Stimulated activated CD8-positive, alpha-beta memory T cell treated with anti-CD3 and anti-CD28 coated beads, Interleukin-15, amount 100 ng/mL, for 1 hour (primary cell): ENCODE measurements at places on chromosomes 2 and 18.

DNA sequence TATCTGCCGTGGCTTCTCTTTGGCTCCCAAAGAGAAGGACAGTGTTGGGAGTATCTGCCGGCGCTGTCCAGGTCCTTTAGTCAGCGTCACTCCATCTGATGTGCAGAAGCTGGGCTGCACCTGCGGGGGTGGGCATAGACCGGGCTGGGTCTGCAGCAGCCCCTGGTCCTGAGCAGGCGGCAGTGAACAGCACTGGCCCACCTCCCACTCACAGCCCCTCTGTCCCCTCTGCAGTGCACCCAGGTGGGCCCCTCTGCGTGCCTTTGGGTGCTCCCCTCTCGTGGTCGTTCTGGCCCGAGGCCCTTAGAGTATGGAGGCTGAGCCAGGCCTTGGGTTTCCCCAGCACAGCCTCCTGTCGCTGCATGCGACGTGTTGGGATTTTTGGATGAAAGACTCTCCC is 95.7 kb downstream of the USP40 start:
- no peak for DNase-seq

- no peak for DNase-seq
Observed at GRCh38 chr2:79005216-79005615, 20.3 kb upstream of the REG3G start.

GRCh38 chr2:242030858-242031257 is 161.3 kb downstream of the RTP5 start:
- no peak for DNase-seq

DNA sequence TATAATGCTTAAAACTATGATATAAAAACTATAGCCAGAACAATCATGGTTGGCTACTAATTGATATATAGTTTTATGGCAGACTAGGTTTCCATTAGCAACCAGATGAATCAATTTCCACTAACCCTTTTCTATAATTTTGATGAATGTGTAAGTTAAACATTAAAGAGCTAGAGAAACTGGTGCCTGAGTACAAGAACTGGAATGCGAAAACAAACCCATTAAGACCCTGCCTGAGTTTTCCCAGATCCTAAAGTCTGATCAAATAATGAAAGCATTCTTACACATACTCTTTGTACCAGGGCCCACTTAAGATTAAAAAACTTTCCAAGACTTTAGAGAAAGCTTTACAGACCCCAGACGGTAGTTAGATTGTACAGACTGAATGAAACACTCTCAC is 21.3 kb downstream of the MRPL19 start:
- DNase-seq = no peak

DNA sequence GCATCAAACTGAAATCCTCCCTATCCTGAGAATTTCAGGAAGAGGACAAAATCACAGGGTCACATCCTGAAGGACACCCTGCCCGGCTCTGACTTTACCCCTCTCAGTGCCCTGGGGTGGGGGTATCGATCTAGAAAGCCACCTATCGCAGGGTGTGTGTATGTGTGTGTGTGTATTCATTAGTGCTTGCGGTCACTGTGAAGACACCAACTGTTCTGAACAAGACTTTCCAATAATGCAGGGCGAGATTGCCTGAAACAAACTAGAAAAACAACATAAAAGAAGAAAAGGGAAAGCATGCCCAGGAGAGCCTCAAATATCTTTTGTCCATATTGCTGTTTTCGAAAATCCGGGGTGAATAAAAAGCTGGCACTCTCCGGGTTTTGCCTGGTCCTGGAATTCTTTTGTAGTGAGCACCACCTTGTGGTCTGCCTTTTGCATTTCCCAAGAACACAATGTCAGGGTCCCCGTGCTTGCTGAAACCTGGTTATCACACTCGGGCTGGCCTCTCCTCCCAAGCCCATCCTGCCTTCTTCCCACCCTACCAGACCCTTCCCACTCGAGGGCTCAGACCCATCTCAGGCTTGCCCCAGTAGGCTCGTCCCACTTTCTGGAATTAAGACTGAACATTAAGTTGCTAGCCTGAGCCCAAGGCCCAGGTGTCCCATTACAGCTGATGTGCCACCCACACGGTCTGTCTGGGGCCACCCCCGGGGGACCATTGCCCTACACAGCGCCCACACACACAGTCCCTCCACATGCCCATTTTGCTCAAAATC is 25.0 kb upstream of the COPS8 start:
- DNase-seq = no peak

DNA sequence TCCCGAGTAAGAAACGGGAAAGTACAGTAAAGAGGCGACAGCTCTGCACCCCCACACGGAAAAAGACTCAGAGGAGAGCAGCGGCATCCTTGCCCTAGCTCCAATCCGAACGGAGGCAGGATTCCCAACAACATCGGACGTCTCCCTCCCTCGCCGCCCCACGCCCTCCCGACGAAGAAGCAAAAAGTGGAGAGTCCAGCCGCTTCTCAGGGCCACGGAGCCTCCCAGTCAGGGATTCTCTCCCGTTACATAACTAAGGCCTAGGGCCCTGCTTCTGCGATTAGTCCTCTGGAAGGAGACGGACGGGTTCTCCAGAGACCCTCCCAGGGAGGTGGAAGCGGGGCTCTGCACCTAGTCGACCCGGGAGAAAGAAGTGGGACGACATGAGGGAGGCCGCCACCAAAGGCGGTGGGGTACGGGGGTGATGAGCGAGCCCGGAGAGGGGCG is 587 bp downstream of the SUMO1 start:
- DNase-seq = peak; percentile 0

- no peak for DNase-seq
Observed at GRCh38 chr2:69544951-69545350, 98.6 kb downstream of the AAK1 start.

GRCh38 chr2:57894381-57894780 is 152.2 kb upstream of the VRK2 start:
- no peak for DNase-seq

- DNase-seq = no peak
Observed at GRCh38 chr18:76960528-76961035, 138.2 kb downstream of the ZNF236 start.

GRCh38 chr2:70552501-70553333 is 909 bp downstream of the TGFA start:
- no peak for DNase-seq

GRCh38 chr2:135005753-135006152 is 41.5 kb downstream of the MAP3K19 start:
- DNase-seq = no peak
